GM04503 (cell line): ENCODE measurements at places on chromosomes 1 and 21.

GRCh38 chr1:26771643-26772321 lies 16.0 kb upstream of the PIGV start:
- peak; percentile 99 for DNase-seq

GRCh38 chr1:200628223-200628881 lies 7.8 kb upstream of the KIF14 start:
- no peak for DNase-seq

- no peak for DNase-seq
Measured at GRCh38 chr1:1833456-1833855, 55.2 kb upstream of the NADK start.

GRCh38 chr1:208604295-208604694 lies 360.1 kb upstream of the PLXNA2 start:
- no peak for DNase-seq

DNA sequence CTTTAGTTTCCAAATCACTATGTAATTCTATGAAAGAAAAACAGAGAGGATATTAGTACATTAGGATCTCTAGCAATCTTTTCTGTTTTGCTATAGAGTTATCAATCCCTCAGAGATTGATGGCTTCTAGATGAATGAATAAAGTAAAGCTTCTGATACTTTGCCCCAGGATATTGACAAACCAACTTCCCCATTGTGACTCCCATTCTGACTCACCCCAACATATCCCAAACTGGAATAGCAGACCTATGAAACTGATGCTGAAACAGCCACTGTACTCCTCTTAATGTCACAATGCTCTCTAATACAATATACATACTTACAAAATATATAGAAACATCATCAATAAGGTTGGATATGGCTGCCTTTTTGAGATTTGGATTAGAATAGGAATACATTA lies 442.1 kb upstream of the NR5A2 start:
- no peak for DNase-seq

- no peak for DNase-seq
Measured at GRCh38 chr1:159941141-159941540, 4.3 kb downstream of the IGSF9 start.
